ENCODE measurements at places on chromosomes 6 and 20. TPM values are rescaled to one million over a fixed set of nuclear protein-coding genes. Genes with fewer than 3 reads are reported as not detected.

DNA sequence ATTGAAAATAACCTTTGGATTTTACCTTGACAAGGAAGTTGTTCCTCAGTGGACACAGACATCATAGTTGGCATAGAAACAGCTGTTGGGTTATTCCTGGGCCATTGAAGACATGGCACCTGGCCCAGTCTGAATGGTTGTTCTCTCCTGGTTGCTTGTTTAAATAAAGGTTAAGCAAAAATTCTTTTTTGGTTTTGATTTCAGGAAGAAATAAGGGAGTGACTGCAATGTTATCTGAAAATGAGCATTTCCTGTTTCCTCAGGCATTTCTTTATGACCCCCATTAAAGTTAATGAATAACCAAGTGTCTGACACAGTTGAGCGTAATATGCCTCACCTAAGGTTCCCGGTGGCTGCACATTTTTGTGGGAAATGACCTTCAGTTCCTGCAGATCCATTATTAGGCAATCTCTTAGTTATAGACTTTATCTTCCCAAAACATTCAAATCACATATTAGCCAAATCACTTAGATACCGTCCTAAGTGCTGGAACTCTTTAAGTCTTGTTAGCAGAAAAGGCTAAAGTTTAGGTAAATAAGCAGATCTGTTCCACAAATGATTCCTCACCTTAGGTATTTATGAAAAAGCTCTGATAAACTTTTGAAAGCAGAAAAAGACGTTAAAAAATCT is 648.7 kb upstream of the FLRT3 start:
- DNase-seq = no peak

DNA sequence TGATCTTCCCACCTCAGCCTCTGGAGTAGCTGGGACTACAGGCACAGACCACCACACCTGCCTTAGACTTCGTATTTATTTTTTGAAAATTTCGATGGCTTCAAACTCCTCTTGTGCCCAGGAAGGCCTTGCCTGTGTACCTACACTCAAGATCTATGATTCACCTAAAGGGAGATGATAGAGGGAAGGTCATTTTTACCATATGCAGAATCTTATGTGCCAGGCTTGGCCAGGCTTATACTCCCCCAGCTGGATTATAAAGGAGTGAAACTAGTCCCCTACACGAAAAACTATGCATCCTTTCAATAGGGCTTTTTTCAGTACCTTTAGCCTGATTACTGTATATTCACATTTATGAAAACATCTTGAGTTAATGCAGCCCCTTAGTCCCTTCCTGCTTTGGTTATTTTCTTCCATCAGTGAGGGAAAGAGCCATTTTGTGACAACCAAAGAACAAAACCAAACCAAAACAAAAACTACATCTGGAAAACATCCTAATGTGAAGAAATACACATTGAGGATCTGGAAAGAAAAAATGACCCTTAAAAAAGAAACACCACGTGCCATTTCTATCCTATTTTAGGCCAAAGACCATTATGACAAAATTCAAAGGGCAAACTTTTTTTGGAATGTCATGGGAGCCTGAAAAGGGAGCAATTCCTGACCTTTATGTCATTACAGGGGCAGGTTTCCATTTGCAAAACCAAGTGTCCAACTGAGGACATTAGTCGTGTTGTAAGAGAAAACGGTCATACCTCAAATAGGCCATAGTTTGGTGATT is 34.7 kb downstream of the RIPOR2 start:
- DNase-seq = no peak

DNA sequence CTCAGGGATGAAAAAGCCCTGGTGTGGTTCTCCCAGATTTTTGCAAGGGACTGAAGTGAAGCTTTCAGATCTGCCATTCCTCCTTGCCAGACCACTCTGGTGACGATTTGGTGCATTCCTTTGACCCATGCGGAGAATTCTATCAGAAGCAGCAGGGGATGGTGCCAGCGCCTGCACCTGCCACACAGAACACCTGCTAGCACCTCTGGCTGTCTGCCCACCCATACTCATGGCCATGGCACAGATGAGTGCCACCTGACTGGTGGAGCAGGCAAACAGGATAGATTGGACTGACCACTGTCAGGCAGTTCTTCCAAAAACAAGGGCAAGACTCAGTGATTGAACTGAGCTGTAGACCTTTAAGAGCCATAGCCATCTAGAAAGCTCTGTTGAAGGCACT is 107.1 kb downstream of the CDYL start:
- DNase-seq = no peak

DNA sequence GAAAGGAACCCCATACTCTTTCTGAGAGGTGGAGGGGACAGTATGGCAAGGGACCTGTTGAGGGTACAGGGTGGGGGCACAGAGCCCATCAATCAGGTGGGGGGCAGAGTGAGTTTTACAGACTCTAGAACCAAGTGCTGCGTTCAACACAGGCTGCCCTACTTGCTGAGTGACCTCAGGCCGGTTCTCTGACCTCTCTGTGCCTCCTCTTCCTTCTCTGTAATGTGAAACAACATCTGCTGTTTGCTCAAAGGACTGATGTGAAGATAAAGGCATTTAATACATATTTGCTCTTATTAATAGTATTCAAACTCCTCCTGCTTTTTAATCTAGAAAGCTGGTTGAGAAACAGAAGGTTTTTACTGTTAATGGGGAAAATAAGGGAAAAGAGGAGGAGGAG is 25.9 kb upstream of the APMAP start:
- no peak for DNase-seq

GRCh38 chr20:38453941-38454340 is 18.7 kb upstream of the RALGAPB start:
- no peak for DNase-seq

GRCh38 chr6:30942338-30943060 is 1.7 kb downstream of the MUCL3 start:
- peak; percentile 70 for DNase-seq

DNA sequence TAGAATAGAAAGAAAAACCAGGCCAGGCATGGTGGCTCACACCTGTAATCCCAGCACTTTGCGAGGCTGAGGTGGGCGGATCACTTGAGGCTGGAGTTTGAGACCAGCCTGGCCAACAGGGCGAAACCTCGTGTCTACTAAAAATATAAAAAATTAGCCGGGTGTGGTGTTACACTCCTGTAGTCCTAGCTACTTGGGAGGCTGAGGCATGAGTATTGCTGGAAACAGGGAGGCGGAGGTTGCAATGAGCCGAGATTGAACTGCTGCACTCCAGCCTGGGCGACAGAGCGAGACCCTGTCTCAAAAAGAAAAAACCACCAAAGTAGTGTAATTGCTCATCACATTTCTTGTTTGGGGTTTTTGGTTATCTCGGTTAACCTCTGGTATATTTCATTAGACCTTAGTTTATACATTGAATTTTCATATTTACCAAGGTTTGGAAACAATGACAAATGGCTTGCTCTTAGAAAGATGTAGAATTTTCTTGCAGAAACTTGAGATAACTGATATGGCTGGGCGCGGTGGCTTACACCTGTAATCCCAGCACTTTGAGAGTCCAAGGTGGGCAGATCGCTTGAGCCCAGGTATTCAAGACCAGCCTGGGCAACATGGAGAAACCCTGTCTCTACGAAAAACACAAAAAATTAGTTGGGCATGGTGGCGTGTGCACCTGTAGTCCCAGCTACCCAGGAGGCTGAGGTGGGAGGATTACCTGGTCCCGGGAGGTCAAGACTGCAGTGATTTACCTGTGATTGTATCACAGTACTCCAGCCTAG is 14.2 kb downstream of the ITCH start:
- no peak for DNase-seq

DNA sequence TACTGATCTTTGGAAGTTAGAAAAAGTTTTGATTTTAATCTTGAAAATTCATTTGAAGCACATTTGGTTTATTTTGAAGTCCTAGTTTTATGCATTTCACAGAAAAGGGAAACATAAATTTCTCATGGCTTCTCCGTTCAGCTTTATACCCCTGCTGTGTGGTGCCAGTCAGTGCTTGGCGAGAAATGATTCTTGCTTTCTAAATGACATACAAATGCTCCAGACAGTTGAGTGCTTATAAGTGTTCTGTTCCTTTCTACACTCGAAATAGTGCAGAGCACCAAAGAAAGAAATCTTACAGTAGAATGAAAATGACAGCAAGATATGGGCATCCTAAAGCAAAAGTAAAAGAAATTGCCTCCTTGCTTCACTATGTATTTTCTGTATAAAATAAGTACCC is 9.0 kb upstream of the ZNF292 start:
- no peak for DNase-seq

GRCh38 chr20:14561741-14562221 is 224.4 kb upstream of the FLRT3 start:
- no peak for DNase-seq

The SLC22A3 gene
- 49.5 TPM for total RNA-seq

The GJA10 gene
- not detected for total RNA-seq

The TMEM244 gene
- total RNA-seq = not detected

The PTK7 gene
- 0.67 TPM for total RNA-seq

The ZNF335 gene
- total RNA-seq = 10.2 TPM

The DOK5 gene
- total RNA-seq = 13.3 TPM
